ENCODE measurements at places on chromosomes 16 and 17. TPM values are rescaled to one million over a fixed set of nuclear protein-coding genes. Genes with fewer than 3 reads are reported as not detected.

GRCh38 chr17:38435795-38436194, 7.5 kb downstream of the ARHGAP23 start:
- no peak for DNase-seq

GRCh38 chr16:4087099-4087885, 28.9 kb downstream of the ADCY9 start:
- no peak for DNase-seq

OR3A3 gene
- not detected for total RNA-seq

DNA sequence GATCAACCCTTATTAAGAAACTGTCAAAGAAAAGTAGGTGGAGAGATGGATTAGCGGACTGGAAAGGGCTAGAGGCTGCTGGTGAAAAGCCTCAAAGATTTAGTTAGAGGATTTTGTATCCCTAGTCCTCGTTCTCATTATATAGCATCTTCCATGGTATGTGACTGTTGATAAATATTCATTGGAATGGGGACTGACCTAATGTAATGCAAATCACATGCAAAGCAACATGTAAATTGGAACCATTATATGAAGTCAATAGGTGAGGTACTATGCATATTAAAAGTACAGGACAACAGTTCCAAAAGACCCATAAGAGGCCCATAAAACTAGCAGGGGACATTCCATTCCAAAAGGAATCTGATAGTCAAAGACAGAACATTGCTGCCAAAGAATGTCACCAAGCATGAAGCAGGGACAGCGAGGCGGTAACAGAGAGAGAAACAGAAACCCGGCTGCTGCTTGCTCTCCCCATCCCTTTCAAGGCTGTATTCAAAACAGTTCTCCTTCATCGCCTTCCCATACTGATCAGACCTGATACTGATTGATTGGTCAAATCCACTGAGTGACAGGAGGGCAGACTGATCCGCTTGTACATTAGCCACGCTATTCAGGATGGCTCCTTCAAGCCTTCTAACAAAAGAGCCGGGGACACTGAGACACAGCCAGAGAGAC, 44.5 kb downstream of the SOX9 start:
- no peak for DNase-seq

HS3ST6 gene
- total RNA-seq: not detected

SDK2 gene
- total RNA-seq: not detected

- peak; percentile 54 for DNase-seq
Observed at GRCh38 chr17:49230636-49231562, at the start of gene PHOSPHO1. PHOSPHO1 (minus strand) TSS chr17:49230787; CDS start chr17:49226691, 4,096 bp downstream.

GRCh38 chr16:74485916-74486315, 64.6 kb upstream of the CLEC18B start:
- DNase-seq: no peak

DNA sequence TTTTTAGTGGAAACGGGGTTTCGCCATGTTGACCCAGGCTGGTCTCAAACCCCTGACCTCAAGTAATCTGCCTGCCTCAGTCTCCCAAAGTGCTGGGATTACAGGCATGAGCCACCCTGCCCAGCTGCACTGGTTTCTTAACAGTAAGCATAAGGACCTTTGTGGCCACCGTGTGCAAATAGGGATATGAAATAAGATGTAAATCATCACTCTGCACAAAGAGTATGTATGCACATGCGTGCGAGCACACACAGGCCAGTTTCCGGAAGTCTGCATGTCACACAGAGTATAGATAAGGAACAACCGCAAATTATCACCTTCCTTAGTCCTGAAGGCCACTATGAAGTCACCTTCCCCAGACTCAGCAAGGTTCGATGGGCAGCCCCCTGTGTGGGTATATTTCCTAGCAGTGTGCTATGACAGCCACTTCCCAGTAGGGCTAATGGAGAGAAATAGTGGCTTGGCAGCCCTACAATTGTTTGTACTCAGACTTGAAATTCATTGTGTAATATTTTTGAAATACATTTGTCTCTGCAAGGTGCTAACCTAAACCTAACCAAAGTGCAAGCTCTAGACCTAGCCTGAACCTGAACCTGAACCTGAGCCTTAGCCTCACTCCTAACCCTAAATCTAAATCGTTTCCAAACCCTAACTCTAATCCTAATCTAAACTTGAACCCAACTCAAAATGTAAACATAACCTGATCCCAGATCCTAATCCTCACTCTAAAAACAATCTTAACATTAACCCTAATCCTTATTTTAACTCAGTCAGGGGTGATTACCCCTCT, 48.4 kb upstream of the SKAP1 start:
- no peak for DNase-seq

GRCh38 chr16:60818465-60818864, 1217.8 kb downstream of the CDH8 start:
- DNase-seq: no peak

- DNase-seq: peak; percentile 82
Observed at GRCh38 chr17:67994817-67995569, 1.3 kb downstream of the C17orf58 start.

Data from MCF 10A (cell line).